Hindlimb muscle (tissue), 1 donor: ENCODE measurements at places on chromosomes 4 and X.

GRCh38 chr4:44927399-44928380 lies 201.3 kb upstream of the GNPDA2 start:
- peak; percentile 23 for DNase-seq

DNA sequence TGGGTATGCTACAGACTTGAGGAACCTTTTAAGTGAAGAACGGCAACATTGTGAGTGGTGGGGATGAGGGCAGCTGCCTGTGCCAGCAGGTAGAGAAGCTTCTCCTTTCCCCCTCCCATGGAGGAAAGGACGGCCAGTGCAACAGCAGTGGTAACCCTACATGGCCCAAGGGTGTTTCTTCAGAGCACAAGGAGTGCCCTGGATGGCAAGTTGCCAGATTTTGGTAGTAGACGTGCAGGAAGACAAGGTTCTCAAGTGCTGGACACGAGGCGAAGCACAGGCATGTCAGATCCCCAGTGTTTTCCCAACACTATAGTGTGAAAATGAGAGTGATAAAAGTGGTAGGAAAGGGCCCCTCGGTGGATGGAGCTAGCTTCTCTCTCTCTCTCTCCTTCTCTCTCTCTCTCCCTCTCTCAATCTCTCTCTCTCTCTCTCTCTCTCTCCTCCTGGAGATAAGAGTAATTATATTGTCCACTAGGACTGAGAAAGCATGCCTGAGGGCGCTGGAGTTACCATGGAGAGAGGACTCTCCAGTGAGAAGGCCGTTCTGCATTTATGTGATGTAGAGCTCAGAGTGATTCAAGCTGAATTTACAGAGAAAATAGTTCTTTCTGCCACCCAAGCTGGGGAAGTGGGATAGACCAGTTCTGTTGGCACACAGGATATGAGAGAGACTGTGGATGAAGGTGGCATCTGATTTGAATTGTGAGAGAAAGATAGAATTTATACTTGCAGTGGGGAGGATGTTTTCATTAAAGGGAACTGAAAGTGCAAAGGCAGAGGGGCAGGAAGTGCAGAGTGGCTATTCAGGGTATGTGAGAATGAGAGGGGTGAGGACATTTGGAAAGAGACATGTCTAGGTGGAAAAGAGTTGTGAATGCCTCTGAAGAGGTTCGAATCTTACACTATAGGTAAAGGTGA lies 25.7 kb upstream of the TRPC3 start:
- DNase-seq, result no peak

- no peak for DNase-seq
These were observed 61.8 kb downstream of the DMD start for GRCh38 chrX:33149580-33149979.

DNA sequence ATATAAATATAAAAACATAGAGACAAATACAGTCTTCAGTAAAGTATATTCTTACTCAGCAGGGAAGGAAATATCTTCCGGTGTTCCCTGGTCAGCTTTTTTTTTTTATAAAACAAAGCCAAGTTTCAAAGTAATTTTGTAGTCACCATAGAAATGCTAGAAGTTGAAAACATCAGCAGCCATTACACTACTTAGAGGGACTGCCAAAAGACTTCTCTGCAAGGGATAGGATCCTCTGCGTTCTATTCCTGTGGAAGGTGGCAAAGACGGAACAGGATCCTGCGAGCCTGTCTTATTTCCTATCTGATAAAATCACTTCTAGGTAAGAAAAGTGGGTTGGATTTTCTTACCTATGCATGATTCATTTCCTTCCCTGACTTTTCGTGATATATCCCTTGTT lies 19.4 kb downstream of the CLDN22 start:
- DNase-seq, result peak; percentile 31

DNA sequence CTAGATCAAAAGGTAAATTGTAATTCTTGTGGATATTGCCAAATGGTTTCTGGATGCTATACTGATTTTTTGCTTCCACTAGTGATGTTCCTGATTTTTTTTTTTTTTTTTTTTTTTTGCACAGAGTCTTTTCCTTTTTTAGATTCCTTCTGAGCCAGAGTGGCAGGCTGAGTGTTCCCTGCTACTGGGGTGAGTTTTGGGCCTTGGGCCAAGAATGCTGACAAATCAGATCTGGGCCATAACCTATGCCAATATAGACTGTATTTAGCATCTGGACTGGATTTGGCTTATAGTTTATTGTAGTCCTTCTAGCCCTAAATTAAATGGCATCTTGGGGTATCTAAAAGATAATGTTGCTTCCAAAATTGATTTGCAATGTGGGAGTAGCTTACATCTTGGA lies 52.8 kb downstream of the REPS2 start:
- no peak for DNase-seq

- DNase-seq, result no peak
These were observed 108.4 kb upstream of the AFAP1 start for GRCh38 chr4:8047837-8048678.

GRCh38 chr4:125639182-125639621 lies 324.4 kb downstream of the FAT4 start:
- no peak for DNase-seq

GRCh38 chr4:3485011-3485791 lies 22.1 kb downstream of the DOK7 start:
- DNase-seq, result no peak

DNA sequence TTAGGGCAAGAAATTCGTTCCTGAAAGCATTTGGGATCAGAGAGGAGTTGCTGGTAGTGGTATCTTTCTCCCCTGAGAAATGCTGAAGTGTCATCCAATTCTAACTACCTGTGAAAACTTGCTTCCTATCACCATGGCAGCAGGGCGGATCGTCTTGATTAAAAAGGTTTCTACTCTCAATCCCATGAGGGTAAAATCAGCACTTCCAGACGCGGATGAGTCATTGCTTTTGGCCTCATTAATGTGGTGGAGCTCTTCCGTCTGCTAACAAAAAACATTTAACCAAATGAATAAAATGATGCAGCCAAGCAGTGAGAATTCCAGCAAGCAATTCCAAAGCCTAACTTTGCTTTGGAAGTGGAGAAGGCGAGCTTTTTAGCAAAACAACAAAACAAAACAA lies 325.6 kb downstream of the CAMK2D start:
- peak; percentile 54 for DNase-seq

DNA sequence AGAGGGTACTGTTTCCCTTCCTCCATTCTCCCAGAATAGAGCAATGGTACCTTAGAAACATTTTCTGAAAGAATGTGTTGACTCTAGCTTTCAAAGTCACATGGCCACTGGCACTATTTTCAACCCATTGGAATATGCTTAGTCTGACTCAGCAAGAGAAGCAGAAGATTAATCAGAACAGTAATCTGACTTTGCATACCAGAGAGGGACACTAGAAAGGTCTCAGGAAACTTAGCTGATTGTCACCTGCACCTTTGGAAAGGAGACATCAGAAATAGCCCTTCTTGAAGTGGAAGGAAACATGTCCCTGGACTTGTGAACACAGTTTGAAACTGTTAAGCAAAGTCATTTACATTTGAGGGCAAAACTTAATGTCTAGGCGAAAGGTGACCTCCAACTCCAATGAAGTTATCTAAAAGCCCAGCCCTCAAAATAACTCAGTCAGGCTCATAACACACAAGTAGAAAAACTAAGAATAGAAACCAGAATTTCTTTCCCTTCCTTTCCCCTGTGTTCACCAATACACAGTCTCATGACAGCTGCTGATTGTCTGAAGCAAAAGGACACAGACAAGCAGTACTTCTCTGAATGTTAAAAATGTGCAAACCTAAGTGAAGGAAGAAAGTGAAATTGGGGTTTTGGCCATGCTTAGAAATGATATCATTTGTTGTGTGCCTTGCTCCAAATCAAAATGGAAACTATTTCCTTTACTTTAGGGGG lies 270.8 kb downstream of the GRIA3 start:
- DNase-seq, result no peak

DNA sequence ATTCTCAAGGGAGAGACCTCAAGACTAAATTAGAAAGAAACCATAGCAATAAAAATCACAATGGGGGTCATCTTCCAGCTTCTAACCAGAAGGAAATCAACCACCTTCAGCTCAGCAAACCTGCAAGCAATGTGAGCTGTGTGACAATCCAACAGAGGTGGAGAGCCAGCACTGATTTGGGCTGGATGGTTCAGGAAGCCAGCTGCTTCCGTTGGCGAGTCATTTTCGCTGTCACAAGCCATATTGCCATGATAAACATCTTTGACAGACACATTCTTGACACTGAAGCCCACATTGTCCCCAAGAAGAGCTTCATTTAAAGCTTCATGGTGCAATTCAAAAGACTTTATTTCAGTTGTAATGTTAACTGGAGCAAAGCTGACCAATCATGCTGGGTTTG lies 22.7 kb downstream of the F8A1 start:
- no peak for DNase-seq

GRCh38 chr4:80540785-80541469 lies 205.4 kb downstream of the CFAP299 start:
- no peak for DNase-seq

GRCh38 chr4:52573551-52573950 lies 85.5 kb downstream of the USP46 start:
- DNase-seq, result no peak

- no peak for DNase-seq
These were observed 849 bp downstream of the MID1 start for GRCh38 chrX:10619425-10620046.

- DNase-seq, result no peak
These were observed 65.7 kb upstream of the ADAD1 start for GRCh38 chr4:122313006-122313646.

DNA sequence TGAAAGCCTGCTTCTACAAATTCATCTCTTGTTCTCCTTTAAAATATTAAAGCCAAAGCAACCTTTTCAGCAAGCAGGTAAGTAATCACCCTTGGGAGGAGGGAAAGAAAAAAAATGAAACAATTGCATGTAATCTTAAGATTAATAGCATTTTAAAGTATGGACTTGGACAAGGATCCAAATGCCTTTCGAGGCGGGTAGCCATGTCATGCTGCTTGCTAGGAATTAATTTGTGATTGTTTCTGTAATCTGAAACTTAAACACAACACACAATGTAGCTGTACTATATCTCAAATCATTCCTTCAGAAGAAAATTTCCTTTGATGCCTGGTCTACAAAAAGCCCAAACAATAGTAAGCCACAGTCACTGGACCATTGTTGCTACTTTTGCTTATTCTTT lies 112.4 kb upstream of the CBR4 start:
- DNase-seq, result no peak

GRCh38 chr4:109094056-109094455 lies 208.4 kb downstream of the COL25A1 start:
- no peak for DNase-seq

- DNase-seq, result no peak
These were observed 3.2 kb upstream of the ENPEP start for GRCh38 chr4:110472583-110473329.

DNA sequence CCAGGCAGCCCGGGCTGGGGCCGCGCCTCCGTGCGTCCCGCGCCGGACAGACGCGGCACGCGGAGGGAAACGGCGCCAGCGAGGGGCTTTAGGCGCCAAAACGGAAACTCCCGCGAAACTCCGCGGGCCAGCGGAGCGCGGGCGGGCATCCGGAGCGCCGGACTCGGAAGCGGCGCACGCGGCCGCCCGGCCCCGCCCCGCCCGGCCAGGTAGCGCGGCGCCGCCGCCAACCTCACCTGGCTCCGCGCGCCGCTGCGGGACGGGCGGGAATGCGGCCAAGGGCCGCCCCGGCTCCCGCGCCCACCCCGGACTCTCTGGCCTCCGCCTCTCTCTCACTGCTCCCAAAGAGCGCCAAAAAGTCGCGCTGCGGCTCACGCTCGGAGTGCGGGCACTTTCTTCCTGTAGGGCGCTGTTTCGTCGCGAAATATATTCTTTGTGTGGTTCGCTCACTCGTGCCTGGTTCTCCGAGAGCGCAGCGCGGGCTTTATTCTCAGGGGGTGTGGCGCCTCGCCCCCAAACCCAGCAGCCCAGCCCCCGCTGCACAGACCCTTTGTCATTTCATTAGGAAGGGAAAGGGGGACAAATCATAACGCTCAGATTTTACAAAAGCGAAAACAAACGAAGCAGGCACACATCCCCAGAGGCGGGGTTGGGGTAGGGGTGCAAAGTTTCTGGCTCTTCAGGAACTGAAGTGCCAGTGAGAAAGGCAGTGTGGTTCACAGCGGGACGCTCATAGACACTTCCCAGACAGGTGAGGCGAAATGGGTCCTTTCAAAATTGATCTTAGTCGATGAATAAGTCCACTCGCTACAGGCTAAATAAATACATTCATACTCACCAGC lies 961 bp upstream of the MBNL3 start:
- peak; percentile 40 for DNase-seq

- DNase-seq, result no peak
These were observed 161.0 kb downstream of the CPEB2 start for GRCh38 chr4:15163284-15163645.

DNA sequence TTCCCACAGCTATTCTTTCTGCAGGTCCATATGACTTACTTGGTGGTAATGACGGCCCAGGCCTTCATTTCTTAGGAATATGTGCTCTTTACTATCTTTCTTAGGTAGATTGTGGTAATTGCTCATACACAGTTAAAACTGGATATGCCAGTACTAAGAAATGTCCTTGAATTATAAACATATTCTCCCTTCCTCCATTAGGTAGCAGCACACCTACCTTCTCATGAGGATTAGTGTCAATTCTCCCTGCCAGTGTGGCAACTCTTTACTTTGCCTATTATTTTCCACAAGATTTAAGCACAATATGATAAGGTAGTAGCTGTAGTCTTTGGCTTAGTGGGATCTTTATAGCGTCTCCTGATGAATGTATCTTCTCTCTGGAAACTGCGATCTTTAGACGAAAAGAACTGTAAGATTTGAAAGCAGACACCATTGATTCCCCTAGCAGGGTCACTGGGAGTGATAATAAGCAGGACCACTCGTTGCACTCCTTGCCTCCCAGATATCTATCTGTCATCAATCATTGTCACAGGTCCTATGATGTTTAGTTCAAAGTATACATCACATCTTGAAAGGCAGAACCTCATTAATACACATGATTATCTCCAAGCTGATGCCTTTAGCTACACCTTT lies 1240.7 kb downstream of the C4orf33 start:
- DNase-seq, result no peak

DNA sequence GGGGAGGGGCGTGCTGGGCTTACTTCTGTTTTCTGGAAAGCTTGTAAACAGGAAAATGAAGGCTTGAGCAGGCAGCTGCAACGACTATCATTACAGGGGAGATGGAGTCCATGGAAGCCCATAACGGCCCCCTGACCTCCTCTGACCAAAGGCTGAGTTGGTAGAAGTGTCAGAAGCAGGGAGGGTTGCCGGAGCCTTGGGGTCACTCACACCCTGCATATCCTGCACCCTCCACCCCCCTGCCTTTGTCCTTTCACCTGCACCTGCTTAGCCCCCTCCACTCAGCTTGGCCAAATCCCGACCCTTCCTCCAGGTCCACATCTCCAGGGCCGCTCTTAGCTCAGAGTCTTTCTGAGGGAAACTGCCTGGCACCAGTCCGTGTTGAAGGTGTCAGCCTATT lies 12.5 kb upstream of the MSX1 start:
- DNase-seq, result no peak

GRCh38 chr4:86918539-86919072 lies 16.2 kb upstream of the AFF1 start:
- no peak for DNase-seq

- DNase-seq, result peak; percentile 79
These were observed 388.9 kb downstream of the SPRY1 start for GRCh38 chr4:123785538-123785937.
